ENCODE measurements at places on chromosomes 1 and 21.
A peak's percentile ranks its signal among the peaks of the same experiment; 100 is the strongest.

DNA sequence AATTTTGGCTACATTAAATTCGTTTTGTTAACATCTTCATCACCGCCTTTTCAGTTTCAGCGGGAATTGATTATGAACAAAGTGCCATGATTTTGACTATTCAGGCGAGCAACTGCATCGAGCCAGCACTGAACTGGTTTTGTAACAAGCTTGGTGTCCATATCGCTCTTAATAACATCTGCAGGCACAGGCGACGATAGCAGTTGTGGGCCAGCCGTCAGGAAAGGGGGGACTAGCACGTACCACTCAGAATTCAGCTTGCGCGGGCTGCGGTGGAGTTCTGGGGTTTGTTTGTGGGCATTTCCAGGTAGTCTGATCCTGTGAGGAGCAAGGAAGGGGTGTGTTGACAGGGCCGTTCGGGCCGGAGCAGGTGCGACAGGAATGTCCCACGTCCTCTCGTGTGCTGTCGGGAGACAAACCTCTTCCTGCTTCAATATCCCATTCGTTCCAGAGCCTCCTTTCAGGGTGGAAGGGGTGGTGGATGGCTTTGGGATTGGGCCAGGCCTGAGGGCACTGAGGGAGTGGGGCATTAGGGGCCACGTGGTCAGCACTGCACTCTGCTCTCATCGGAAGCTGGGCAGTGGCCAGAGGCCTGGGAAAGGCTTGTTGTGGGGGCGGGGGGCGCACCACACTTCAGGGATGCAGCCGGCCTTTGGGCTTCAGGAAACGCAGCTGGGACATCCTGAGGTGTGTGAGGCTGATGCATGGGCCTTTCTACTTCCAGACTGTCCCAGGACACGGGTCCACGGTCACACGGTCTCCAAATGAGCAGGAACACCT, 39.1 kb downstream of the SKI start:
- no peak for DNase-seq

- no peak for DNase-seq
Observed at GRCh38 chr1:47725000-47725473, 272.1 kb downstream of the TRABD2B start.

DNA sequence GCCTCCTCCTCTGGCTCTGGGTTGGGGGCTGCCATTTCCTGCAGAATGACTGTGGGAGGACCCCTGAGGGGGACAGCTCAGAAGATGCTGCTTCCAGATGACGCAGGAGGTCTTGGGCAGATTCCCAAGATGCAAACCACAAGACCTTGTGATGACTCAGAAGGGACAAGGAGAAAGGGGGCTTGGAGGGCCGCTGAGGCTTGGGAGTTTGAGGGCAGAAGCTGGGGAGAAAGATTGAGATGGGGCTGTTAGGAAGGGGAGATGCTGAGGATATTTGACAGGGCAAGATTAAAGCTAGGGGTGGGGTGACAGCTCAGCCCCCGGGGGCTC, 7.5 kb downstream of the PTPRU start:
- DNase-seq = no peak

GRCh38 chr1:24417681-24418080, 2.1 kb downstream of the NIPAL3 start:
- no peak for DNase-seq

DNA sequence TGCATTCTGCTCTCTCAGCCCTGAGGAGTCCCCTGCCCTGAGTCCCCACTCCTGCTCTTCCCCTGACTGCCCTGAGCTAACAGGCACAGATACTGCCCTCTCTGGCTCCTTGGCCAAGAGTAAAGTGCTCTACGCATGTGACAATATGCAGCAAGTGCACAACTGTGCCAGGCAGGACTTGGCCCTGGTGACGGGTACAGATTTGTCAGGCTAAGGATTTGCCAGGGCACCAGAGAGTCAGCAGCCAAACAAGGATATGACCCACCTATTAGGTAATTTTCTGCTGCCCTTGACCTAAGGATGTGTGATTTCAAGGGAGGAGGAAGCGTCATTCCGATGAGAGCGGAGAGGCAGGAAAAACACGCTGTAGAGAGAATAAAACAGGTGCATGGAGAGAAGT, 339.0 kb downstream of the PTPRU start:
- no peak for DNase-seq

DNA sequence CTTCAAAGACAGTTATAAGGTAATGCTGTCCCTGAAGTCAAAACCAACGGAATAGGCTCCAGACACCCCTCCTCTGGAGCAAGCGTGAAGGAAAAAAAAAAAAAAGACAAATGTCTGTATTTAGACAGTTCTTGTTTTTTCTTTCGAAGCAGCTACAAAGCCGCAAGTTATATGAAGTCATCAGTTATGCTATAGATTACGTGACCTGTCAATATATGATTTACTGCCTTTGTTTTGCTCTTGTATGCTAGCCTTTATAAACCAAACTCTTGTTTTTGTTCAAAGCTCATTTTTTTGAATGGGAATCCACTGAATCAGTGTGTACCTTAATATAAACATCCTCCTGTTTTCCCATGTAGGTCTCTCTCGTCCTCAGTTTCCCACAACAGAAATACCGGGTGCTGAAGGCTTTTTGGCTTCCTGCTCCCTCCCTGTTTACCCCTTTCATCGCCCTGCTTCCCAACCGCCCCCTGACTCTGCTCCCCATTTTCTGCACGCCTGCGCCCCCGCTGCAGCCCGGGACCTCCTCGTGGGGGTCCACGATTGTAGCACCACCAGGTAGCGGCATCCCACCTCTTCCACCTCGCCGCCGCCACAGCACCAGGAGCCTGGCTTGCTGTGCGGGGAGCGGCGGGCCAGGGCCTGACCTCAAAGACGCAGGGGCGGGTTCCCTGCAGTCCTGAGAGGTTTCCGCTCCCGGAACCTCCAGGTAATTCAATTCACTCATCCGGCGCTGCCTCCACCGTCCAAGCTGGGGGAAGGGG, 5.2 kb upstream of the ZNF678 start:
- no peak for DNase-seq

GRCh38 chr1:37630426-37631028, 4.2 kb downstream of the RSPO1 start:
- DNase-seq = no peak

DNA sequence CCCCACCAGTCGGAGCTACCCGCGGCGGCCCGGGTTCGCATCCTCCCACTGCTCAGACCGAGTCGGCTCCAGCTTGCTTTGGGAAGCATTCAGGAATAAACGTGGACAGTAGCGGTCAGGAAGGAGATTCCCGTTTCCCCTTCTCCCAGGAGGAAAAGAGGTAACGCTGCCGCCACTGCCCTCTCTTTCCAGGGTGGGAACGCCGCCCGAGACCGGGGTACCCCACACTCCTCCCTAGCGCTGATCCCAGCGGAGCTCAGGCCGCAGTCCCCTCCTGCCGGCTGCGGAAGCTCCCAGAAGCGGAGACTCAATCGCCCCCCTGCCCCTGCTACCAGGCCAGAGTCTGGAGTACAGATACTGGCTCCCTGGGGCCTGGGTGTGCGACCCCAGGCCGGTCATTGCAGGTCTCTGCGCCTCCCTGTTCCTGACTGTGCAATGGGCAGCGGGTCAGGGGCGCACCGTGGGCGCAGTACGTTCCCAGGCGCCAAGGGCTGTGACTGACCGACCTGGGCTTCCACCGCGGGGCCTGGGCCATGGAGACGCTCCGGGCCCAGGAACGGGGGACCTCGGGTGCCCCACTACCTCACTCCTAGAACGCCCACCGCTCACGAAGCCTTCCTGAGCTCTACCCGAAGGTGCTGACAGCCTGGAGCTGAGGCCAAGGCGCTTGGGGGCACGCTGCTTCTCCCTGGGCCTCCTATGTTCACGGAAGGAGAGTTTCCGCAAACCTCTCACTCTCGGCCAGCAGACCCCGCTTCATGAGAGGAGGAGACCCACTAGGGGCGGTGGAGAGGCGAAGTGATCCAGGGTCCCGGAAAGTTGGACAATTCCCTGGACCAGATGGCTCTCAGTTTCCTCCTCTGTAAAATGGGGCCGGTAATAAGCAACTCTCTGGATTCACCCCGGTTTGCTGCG, 7.8 kb downstream of the DMRTA2 start:
- no peak for DNase-seq

- peak; percentile 38 for DNase-seq
Observed at GRCh38 chr21:14603202-14603601, 57.1 kb upstream of the SAMSN1 start.

DNA sequence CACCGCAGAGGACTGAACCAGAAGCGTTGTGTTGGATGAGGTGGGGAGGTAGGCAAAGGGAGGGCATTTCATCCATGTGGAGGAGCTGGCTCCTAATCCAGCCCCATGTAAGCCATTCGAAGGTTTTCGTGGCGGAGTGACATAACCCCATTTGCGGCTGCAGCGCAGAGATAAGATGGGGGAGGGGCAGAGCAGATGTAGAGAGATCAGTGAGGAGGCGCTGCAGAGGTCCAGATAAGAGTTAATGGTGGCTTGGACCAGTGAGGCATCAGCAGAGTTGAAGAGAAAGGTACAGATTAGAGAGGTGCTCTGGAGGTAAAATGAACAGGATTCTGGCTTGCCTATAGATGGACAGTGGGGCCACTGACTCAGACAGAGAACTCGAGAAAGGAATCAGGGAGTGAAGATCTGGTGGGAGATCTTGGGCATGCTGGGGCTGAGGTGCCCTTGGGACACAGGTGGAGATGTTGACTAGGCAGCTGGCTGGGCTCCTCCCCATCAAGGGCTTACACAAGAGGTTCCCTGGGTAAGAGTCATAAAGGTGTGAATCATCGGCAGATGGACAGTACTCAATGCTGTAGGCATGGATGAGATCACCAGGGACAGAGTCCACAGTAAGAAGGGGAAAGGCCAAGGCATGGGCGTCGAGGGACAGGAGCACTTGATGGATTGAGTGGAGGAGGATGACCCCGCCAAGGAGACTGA, 7.8 kb upstream of the PTPRF start:
- peak; percentile 60 for DNase-seq

DNA sequence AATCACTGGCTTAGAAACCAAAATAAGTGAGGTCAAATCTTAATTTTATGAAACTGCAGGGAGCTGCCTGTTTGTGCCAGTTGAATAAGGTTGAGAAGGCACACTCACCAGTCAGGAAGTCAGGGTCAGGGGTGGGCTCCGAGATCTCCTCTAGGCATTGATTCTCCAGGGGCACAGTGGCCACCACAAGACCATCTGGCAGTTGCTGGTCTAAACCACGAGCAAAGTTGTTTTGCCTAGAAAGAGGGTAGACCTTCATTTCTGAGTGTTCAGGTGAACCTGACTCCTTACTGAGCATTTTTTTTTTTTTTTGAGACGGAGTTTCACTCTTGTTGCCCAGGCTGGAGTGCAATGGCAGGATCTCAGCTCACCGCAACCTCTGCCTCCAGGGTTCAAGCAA, 220.7 kb downstream of the ASTN1 start:
- DNase-seq = no peak

GRCh38 chr1:201319631-201320030, 36.3 kb downstream of the PKP1 start:
- no peak for DNase-seq

- DNase-seq = no peak
Observed at GRCh38 chr1:152873495-152873894, 4.6 kb upstream of the SMCP start.

DNA sequence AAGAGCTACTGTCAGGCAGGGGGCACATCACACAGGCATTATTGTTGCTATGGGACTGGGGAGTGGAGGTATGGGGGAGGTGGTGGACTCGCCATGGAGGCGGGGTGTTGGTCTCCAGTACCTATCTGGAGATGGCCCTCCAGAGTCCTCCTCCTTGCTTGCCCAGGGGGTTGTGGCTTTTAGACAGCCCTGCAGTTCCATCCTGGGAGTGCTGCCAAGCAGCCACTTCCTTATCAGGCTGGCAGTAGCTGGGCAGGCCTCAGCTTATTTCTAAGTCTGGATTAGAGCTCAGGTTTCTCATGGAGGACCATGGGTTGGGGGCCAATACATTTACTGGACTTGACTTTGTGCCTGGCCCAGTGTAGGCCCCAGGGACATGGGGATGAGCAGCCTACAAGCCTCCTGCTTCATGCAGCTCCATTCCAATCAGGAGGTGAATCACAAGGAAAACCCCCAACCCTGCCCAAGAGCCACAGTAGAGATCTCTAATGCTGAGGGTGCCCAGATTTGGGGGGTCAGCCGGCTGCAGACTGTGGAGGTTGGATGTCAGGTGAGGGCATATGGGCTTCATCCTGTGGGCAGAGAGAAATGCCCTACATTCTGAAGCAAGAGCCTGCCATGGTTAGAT, 210.7 kb upstream of the EDN2 start:
- DNase-seq = peak; percentile 60

- DNase-seq = no peak
Observed at GRCh38 chr1:31576743-31577455, 584 bp downstream of the TINAGL1 start.

- peak; percentile 66 for DNase-seq
Observed at GRCh38 chr1:171794085-171794484, 12.6 kb downstream of the METTL13 start.

DNA sequence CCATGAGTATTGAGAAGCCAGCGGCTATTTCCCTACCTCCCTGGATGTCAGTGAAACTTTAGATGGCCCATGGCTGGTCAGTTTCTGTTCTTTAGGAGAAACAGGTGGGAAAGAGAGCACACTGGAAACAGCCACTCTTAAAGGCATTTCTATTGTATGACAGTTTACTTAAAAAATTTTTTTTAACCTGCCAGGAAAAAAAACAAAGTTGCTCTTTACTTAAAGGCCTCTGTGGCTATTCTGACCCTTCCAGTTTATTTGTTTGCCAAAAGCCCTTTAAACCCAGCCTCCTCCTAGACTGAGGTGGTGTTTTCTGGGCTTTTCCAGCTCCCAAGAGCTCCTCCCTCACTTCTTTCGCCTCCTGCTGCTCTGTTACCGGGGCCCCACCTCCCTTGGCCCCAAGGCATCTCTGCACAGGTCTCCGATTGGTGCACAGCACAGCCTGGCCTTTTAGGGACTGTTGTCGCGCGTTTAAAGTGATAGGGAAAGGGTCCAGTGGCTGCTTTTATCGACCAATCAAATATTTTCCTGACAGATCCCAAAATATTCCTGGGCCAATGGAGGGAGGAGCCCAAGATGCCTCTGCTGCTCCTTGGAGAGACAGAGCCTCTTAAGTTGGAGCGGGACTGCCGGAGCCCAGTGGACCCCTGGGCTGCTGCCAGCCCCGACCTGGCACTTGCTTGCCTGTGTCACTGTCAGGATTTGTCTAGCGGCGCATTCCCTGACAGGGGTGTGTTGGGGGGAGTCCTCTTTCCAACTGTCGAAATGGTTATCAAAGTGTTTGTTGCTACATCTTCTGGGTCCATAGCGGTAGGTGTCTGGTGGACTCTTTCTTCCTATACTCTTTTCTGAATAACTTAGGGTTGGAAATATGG, at the start of gene SH3BGR:
Gene SH3BGR (plus strand): TSS at position 639 of the 875 bp plus-strand sequence. CDS start 127 bp downstream, at position 766.
- DNase-seq = no peak

DNA sequence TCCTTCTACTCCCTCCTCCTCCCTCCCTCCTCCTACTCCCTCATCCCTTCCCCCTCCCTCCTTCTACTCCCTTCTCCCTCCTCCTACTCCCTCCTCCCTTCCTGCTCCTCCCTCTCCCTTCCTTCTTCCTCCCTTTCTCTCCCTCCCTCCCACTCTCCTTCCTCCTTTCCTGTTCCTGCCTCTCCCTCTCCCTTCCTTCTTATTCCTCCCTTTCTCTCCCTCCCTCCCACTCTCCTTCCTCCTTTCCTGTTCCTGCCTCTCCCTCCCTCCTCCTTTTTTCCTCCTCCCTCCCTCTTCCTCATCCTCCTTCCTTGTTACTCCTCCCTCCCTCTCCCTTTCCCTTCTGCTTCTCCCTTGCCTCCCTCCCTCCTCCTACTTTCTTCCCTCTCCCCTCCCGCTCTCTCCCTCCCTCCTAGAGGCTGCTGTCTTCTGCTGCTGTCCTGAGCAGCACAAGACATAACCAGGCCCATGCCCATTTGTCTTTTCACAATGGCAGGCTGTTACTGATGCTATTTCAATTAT, 41.1 kb downstream of the WNT9A start:
- no peak for DNase-seq

All from suppressor macrophage (primary cell).